T-helper 22 cell (primary cell): ENCODE measurements at places on chromosomes 6 and 20.

DNA sequence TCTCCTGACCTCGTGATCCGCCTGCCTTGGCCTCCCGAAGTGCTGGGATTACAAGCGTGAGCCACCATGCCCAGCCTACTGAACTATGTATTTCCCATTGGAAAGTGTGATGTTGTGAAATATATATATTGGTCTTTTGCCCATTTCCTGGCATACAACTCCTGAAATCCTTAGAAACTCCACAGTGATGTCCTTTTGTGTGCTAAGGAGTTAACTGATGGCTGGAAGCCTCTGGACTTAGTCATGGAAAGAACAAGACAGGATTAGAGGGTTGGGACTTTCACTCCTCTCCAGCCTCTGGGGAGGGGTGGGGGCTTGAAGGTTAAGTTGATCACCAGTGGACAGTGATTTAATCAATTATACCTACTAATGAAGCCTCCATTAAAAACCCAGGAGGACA is 7.1 kb downstream of the PANK2 start:
- no peak for DNase-seq

DNA sequence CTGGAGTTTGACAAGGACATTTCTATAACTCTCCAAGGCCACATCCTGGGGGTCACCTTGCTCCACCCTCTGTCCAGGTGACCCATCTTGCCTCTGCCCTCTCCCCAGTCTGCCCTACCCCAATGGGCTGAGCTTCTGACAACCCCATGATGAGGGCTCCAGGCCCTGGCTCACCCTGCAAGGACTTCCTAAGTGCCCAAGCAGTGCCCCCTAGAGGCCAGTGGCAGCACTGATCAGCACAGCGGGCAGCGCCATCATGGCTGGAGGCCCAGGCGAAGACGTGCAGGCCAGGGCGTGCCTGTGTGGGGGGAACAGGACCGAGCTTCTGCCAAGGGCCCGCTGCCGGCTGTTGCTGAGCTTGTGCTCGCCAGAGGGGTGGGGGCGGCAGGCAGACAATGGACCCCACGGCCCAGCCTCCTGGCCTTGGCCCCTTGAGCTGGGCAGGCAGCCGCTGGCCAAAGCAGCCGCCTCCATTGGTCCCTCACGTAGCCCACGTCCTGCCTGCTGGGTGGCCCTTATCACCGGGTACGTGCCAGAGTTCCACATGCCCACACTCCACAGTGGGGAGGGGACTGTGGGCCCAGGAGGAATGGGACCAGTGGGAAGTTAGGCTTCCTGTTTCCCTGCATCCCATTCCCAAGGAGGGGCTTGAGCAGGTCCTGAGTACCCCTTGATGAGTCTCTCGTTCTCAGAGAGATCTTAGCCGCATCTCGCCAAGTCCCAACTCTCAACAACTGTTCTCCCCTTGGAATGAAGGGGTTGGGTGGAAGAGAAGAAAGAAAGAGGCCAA is 64.3 kb downstream of the MRPL14 start:
- no peak for DNase-seq

- no peak for DNase-seq
Measured at GRCh38 chr20:5670036-5670536, 80.1 kb upstream of the SHLD1 start.

GRCh38 chr6:6920114-6920986 is 187.4 kb upstream of the RREB1 start:
- no peak for DNase-seq

DNA sequence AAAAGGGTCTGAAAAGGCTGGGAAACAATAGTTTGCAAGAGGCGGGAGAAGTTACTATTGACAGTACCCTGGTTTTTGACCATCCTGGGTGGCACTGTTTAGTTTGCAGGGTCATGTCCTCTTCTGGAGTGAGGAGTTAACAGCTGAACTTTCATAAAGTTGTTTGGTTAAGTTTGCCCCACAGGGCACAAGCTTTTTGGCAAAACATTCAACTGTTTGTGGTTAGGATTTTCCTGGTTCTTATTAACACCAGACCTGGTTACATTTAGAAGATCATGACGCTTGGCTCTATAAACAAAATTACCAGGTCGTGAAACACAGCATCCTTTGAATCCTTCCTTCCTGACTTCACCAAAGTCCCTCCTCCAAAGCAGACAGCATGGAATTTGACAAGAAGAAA is 106.1 kb downstream of the RIN2 start:
- DNase-seq, result no peak

- DNase-seq, result no peak
Measured at GRCh38 chr20:38847840-38848239, 42.3 kb downstream of the PPP1R16B start.

GRCh38 chr6:142825760-142826159 is 119.2 kb downstream of the HIVEP2 start:
- no peak for DNase-seq

DNA sequence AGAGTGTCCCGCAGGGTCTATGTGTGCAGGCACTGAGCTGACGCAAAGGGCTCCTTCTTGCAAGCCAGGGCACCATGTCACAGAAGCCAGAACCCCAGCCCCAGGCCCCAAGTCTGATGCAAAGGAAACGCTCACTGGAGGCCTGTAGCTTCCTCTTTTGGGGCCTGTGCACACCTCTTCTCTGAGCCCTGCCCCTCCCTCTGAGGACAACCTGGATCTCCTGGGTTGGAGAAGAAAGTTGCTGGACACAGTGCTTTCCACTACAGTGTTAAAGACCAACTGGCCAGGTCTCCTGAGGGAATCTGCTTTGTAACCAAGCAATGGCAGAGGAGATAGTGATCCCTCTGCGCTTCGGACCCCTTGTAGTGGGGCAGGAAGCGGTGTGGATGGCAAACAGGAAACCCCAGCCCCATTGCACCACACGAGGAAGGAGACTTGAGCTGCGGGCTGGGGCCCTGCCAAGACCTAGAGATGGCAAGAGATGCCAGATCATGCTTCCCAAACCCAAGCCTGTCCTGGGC is 90.0 kb downstream of the PRND start:
- DNase-seq, result peak; percentile 69
